ENCODE measurements at places on chromosomes 7 and 10.

- ATAC-seq: peak; percentile 50
Measured at GRCh38 chr10:122878799-122879338, 512 bp downstream of the FAM24B start.

DNA sequence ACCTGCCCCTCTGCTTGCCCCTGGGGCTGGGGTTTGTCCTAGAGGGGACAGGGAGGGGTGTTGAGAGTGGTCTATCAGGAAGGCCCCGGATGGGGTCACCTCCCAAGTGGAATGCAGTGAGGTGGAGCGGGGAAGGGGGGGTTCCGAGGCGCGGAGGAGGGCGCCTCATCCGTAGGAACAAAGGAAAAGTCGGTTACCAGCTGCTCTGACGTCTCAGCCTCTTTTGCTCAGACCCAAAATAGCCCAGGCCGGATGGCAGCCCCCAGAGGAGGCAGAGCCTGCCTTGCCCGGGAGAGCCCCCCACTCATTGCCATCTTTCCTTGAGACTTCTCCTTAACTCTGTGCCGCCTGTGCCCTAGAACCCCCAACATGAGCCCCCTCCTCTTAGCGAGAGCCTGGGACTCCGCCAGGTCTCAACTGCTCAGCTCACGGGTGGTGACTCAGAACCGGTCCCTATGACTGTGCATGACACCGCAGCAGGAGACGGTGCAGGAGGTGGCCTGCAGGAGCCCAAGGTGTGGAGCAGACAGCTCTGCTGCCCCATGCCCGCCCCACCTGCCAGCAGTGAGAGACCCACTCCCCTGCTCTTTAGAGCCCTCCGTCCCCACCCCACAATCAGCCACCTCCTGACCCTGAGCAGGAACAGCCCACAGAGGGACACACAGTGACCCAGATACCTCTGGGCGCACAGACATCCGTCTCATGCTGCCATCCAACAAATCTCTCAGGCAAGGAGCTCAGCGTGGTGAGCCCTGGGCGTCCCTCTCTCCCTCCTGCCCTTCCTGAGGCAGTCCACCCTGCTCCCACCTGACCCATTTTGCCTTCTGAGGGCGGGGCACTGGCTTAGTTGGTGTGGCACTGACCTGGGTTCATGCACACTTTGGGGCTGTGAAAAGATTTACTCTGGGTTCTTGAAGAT, 13.1 kb downstream of the STX1A start:
- peak; percentile 92 for ATAC-seq

DNA sequence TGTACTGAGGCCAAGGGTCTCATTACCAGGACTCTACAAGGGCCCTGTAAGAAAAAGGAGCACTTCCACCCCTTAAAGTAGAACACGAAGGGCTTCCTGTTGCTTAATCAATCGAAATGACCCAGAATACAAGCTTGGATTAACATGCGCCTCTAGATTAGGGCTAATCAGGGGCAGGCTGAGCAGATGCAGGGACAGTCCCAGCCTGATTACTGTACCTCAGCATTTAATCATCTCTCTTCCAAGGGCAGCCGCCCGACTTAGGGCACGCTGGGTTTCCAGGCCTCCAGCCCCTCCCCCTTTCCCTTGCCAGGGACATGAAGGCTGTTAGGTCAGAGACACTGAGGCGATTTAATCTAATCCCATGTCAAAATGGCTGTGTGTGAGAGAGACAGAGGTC, 138.6 kb downstream of the NRF1 start:
- ATAC-seq: no peak

DNA sequence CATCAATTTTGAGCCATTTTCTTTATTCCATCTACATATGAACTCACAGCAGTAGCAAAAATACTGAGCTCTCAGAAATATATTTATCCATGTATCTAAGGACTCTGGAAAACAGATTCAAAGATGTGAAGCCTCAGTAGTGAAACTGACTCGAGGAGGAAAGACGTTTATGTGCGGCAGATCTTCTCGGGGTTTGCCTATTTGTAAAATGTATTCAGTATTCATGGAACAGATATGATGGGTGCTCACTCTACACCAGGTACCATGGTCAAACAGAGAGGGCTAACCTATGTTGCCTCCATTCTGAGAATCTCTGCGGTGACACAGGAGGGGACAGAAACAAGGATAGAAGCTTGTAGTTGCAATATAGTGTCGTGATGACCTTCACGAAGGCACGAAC, 93.7 kb downstream of the CAMK1D start:
- no peak for ATAC-seq

- ATAC-seq: no peak
Measured at GRCh38 chr10:84198206-84198915, 4.0 kb downstream of the CDHR1 start.

GRCh38 chr10:20874261-20874660, 22.9 kb downstream of the NEBL start:
- ATAC-seq: no peak

- no peak for ATAC-seq
Measured at GRCh38 chr10:20598590-20598989, 298.5 kb downstream of the NEBL start.

DNA sequence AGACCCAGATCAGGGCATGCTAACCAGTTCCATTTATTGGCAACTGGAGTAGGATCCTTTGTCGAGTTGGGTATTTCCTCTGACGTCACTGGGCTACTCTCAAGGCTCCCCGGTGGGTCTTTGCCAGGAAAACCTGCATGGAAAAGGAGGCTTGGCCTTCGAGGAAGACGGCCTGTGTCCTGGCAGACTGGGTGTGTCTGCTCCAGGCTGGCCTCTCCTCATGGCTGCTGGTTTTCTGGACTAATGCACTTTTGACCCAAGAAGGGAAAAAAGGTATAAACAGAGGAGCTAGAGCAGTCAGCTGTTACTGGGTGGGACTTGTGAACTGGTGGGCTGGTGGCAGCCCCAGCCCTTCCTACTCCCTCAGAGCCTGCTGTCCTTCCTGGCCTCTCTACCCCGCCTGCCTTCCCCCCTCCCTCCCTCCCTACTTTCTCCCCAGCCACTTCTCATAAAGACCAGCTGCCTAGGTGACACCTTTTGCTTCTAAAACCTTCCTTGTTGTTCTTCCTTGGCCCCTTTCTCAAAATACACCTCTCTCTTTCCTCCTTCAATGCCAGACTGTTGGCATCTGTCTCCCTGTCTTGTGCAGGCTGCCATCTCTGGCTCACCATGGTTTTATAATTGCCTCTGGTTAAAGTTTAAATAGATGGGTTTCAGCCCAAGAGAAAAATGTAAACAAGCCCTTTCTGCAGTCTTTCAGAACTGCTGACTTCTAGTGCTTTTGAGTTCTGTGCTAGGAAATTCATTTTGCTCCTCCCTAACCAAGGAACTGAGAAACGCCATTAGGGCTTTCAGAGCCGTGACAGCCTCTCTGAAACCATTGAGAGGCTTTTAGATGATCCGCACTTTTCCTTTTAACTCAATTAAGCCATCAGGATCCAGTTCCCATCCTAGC, 101.8 kb upstream of the MKLN1 start:
- ATAC-seq: no peak

DNA sequence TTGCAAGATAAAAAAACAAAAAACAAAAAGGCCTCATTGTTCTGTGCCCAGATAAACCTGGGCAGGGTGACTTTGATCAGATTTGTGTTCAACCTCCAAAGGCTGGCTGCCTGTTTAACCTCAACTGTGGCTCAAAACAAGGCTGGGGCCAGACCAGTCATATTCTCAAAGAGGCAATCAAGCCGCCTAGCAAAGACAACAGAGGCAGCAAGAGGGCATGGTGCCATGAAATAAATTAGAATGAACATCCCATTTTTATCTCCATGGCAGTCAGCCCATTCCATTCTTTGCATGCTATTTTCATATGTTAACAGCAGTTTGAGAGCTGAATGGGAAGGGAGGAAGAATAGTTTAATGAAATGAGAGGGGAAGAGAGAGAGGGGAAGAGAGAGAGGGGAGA, 1150.3 kb downstream of the TYW1 start:
- no peak for ATAC-seq

DNA sequence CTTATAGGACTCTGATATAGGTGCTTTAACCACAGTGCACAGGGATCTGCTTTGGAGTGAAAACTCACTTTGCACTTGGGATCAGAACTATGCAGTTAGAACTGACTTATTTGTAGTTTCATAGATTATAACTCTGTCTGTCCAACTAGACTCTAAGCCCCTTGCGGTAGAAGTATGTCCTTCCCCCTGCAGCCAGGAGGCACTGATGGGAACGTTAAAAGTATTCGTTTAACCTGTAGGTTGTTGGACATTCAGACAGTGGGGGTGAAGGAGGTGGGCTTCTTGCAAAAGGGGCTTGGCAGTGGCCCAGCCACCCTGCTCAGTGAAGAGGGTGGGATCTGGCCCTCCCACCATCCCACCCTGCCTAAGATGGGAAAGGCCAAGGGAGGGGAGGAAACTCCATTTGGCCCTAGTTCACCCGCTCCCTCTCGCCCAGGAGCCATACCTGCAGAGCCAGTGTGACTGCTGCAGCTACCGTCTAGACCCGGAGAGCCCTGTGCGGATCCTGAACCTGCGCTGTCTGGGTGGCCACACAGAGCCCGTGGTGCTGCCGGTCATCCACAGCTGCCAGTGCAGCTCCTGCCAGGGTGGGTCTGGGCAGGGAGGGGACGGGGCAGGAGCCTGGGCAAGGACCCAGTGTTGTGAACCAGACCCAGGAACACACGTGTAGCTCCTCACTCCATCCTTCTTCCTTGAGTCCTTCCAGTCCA, 5.7 kb upstream of the ZNF862 start:
- ATAC-seq: no peak

- no peak for ATAC-seq
Measured at GRCh38 chr10:67663449-67664087, 32.4 kb downstream of the CTNNA3 start.

- ATAC-seq: no peak
Measured at GRCh38 chr10:132360766-132361447, 28.9 kb downstream of the LRRC27 start.

GRCh38 chr10:30238836-30239235, 110.2 kb downstream of the MTPAP start:
- ATAC-seq: no peak

- ATAC-seq: no peak
Measured at GRCh38 chr10:24556126-24556749, 167.4 kb downstream of the ARHGAP21 start.

DNA sequence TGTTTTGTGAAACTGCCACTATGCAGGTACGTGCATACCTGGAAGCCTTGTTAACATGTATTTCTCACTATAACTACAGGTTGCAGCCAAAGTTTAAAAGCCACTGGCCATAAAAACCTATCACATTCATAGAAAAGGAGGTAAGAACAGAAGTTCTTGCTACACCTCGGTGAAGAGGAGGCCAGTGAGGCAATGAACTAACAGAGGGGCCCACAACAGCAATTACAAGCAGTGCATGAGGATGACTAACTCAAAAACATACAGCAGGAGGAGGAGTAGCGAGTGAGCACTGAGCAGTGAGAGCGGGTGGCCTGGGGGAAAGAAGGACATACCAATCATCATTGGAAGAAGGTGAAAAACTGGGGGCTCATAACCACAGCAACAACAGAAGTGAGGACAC, 51.6 kb downstream of the NUDCD3 start:
- ATAC-seq: no peak

GRCh38 chr7:156158213-156158612, 345.9 kb upstream of the SHH start:
- ATAC-seq: no peak

DNA sequence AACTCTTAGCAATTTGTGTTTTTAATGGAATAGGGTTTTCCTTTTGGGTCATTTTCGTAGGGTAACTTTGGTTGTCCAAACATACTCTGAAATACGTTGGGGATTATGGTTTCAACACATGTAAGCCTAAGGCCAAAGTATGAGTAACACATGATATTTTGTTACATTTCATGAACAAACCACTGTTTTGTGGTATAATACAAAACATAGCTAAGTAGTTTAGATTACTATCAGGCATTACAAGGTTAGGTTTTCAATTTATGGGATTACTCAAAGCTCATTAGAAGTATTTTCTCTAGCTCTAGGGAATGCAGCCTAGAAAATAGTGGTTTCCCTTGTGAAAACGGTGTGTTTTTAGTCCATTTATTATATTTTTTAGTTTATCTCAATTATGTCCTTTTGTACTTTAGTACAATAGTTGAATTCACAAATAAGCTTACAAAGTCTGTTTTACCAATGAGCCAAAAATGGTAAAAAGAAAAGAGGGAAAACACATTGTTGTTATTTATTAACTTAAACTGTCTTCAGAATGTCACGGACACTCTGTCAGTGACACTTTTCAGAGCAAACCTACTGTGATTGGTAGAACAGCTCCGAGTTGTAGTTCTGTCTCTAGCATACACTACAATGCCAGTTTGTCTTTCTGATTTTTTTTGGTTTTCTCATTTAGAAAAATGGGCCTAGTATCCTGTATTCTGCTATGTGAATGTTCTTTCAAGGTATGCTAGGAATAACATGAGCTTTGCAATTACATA, 473.7 kb downstream of the SUGCT start:
- no peak for ATAC-seq

DNA sequence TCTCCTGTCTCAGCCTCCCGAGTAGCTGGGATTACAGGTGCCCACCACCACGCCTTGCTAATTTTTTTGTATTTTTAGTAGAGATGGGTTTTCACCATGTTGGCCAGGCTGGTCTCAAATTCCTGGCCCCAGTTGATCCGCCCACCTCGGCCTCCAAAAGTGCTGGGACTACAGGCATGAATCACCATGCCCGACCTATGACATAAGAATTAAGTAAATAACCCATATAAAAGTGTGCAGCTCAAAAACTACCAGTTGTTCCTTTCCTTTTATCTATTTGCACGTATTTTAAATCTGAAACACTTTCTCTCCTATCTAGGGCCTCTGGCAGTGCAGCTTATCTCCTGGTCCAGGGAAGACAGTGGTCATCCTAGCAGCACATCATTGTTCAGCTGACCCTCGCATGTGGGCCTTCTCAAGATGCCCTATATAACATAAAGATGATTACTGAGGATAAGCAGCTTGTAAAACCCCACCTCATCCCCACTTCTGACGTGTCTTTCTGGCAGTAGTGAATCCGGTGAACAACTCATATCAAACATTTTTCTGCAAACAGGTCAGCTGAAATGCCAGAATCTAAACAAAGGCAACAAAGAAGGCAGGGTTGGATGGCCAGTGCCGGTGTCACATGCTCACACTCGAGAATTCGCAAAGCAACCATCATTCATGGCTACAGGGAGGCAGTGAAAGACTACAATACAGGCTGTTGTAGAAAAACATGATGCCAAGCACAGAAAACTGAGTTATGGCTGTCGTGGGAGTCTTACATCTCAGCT, 36.0 kb upstream of the KCNIP2 start:
- ATAC-seq: no peak

GRCh38 chr10:9015005-9015404, 960.5 kb downstream of the GATA3 start:
- ATAC-seq: no peak
